ENCODE measurements at places on chromosomes 16 and 17.

- no peak for DNase-seq
These were observed 338 bp downstream of the MAPK3 start for GRCh38 chr16:30122604-30123160.

- no peak for DNase-seq
These were observed 129.1 kb downstream of the CLEC16A start for GRCh38 chr16:11073407-11073999.

- DNase-seq, result no peak
These were observed 60.3 kb downstream of the SPAG9 start for GRCh38 chr17:51060396-51060795.

DNA sequence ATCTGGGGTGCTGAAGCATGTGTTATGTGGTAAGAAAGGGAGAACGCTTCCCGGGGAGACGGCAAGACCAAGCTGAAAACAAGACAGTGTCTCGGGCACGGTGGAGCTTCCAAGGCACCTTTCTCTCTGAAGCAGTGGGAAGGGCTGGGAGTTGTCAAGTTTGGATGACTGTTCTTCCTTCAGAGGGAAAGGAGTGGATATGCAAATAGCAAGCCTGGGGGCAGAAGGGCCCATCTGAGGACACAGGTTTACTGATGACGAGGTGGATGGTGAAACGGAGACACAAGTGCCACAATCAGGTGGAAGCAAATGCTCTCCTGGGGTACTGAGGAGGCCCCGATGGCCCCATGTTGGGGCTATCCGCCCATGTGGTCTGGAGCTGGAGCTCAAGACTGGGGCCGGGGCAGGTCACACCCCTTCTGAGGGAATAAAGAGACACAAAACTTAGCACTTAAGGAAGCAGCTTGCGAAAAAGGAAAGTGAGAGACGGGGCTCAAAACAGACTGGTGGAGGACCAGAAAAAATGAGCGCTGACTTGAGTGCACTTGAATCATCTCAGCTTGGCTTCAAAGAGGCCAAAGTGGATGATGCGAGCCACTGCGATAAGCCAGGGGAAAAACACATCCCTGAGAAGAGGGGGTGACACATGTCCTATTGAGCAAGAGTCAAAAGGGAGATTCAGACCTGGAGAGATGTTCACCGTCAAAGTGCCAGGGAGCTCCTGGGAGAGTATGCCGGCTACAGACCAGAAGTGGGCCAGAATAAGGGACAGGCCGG lies 34.8 kb upstream of the MTSS2 start:
- no peak for DNase-seq

GRCh38 chr17:18247613-18248001 lies 10.9 kb downstream of the FLII start:
- DNase-seq, result no peak

GRCh38 chr17:73393381-73393780 lies 81.6 kb upstream of the CDC42EP4 start:
- DNase-seq, result no peak

DNA sequence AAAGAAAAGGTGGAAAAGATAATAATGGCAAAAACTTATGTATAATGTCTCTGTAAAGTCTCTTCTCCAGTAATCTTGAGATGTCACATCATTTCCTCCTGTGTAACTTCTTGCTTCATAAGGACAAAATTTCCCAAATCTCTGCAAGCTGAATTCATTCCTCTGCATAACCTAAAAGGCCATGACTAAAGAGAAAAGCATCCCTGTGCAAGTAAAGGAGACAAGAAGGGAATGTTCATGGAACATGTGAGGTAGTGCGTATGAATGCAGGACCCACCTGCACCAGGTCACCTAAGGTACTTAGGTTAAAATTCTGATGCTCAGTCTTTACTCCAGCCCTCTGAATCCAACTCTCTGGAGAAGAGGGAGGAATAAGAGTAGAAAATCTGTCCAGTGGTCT lies 46.9 kb upstream of the NLK start:
- no peak for DNase-seq
